Frontal cortex (tissue), 4 donors: ENCODE measurements at places on chromosomes 3 and 15.

DNA sequence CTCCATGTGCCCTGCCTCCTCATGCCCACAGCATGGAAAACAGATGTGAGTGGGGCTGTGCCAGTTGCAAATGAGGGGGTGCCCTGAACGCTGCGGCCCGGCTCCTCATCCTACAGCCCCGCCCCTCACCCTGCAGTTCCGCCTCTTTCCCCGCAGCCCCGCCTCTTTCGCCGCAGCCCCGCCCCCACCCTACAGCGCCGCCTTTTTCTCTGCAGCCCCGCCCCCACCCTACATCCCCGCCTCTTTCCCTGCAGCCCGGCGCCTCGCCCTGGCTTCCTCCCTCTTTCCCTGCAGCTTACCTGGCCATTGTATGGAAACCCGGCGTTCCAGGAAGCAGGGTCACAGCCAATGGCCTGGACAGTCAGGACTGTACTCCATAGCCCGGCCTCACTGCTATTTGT is 284.9 kb downstream of the TLE3 start:
- no peak for DNase-seq

DNA sequence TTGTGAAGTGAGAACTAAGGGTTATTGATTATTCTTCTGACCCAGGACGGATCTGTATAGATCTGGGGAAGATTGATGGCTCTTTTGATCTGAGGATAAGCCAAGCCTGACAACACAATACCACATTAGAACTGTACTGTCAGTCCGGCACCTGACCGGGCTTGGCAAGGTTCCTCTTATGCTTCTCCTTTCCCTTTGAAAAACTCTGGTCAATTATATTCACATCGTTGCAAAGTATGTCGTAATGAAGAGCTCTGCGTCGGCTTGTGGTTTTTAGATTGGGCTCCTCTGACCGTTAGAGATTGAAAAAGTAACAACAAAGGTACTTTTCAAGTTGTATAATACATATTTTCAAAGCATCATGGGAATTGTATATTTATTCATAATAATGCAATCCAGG is 389.8 kb downstream of the NR2F2 start:
- no peak for DNase-seq

DNA sequence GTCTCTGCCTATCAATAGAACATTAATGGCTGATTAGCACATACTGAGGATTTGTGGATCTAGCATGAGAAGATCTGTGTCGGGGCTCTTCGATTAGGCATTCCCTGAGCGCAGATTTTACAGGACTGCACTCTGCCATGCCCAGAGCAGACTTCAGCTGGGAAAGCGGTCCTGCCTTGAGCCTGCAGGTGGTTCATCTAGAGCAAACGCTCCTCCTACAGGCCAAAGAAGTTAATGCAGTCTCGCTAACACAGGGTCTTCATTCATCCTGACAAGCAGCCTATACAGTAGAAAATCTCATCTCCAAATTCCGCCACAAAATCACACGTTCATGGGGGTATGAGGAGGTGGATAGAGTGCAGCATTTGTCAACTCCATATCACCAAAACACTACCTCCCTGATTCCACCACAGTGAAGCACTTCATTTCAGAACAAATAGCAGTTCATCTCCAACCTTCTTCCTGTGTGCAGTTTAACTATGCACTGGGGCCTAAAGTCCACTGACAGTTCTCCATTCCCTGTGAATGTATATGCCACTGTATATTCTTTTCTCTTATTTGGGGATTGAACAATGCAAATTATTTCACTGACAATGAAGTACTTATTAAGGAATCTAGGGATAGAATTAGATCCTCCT is 405.8 kb downstream of the IGSF11 start:
- DNase-seq: peak; percentile 48

DNA sequence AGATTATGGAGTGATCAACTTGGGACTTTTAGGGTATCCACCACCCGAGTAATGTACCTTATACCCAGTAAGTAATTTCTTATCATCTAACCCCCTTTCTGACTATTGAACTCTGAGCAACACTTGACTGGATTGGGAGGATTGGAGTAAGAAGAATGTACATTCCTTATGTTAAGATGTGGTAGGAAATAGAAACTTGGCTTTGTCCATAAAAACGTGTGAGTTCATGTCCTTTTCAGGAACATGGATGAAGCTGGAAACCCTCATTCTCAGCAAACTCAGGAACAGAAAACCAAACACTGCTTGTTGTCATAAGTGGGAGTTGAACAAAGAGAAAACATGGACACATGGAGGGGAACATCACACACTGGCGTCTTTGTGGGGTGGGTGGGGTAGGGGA is 112.3 kb downstream of the PTPRG start:
- no peak for DNase-seq

DNA sequence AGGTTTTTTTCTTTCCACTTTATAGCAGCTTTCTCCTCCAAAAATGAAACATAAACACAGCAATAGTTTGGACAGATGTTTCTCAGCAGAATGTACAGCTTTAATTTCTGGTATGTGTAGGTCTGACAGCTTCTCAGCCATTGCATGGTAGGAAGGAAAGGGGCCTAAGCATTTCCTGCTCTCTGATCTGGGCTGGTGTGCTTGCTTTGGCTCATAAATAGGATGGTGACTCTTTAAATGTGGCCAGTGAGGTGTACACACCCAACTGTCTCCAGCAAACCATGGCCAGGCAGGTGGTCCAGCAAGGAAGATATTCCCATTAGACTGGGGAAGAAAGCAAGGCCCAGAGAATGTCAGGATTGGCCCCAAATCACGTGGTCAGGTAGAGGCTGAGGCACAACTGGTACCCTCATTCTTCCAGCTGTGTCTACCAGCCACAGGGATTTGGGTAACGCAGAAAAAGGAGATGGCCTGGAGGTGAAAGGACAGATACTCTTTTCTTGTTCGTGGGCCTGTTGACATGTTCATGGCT is 52.1 kb downstream of the ITGA11 start:
- DNase-seq: no peak
